ENCODE measurements at places on chromosomes 11 and 22. TPM values are rescaled to one million over a fixed set of nuclear protein-coding genes. Genes with fewer than 3 reads are reported as not detected.

DNA sequence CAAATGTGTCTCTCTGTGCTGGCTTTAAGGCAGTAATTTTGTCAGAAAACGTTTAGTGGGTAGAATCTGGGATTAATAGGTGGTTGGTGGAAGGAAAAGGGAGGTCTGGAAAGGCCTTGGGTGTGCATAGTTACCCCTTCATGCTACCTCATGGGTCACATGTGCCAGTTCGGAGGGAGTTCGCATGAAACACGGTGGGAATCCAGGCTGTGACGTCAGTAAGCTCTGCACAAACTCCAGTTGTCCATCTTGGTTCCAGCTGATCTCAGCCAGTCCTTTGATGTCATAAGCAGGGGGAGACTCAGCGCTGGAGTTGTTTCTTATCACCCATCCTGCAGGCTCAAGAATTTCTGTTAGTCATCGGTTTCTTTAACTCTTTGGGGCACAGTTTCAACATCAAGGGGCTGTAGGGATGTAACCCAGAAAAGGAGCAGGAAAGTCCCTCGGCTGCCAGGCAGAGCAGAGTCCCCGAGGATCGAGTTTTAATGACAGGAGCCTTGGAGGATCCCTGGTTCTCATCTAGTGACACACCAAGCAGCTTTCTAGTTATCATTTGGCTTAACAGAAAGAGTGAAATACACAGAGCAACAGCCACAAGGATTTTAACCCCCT lies 28.9 kb downstream of the MOV10L1 start:
- DNase-seq = no peak

GRCh38 chr11:69301455-69302401 lies 7.8 kb downstream of the MYEOV start:
- no peak for DNase-seq

- DNase-seq = no peak
Observed at GRCh38 chr11:119520400-119520799, 97.4 kb upstream of the THY1 start.

DNA sequence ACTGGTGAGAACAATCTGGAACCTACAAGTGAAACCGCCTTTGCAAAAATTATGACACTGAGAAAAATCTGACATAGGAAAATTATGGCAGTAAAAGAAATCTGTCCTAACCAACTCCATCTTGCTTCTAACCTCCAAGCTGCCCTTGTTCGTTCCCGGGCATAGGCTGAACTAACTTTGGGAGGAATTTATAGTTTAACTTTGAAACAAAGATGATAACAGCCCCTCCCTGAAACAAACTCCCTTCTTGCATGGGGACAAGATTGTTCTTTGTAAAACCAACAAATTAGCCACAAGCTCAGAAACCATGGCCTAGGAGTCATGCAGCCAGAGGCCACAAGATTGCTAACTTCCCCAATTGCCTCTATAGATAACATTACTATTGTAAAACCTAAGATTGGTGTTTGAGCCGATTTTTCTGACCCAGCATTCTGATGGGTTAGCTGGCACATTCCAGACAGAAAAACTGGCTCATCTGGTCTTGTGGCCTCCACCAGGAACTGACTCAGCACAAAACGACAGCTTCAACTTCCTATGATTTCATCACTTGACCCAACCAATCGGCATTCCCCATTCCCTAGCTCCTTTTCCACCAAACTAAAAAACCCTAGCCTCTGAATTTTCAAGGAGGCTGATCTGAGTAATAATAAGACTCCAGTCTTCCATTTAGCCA lies 3.6 kb upstream of the CCDC81 start:
- DNase-seq = no peak

Gene MRGPRX4
- not detected for total RNA-seq

Gene USP28
- total RNA-seq = 142 TPM

Gene TEX54
- not detected for total RNA-seq

Gene ZNF143
- 34.0 TPM for total RNA-seq

Gene DCHS1
- 12.6 TPM for total RNA-seq
